Stimulated activated CD8-positive, alpha-beta memory T cell treated with anti-CD3 and anti-CD28 coated beads, Interleukin-15, amount 100 ng/mL, for 48 hours (primary cell): ENCODE measurements at places on chromosomes 1 and 21.

- no peak for DNase-seq
Measured at GRCh38 chr1:67441739-67442281, 11.6 kb upstream of the SERBP1 start.

DNA sequence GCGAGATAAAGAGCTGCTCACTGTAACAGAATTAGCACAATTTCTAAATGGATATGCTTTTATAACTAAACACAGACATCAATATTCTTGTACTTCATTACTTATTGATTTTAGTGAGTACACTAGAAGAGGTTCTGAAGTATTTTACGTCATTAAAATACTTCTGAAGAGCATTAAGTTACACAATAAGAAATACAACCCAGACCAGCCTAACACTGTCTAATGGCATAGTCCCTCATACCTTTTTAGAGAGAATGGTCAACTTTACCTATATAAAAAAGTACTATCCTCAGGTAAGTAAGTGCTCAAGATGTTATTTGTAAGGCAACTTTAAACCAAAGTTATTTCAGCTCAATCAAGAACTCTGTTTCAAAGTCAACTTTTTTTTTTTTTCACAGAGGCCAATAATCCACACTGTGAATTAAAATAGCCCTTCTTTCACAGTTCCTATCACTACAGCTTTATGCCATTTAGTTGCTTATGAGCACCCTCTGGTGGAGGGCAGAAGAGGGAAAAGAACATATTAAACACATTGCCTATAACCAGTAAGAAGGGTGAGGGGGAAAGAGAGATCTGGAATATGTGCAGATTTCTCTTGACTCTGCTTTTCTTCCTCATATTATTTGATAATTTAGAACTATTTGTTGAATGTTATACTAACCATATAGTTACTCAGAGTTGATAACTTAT, 182.1 kb upstream of the DMRTA2 start:
- no peak for DNase-seq

DNA sequence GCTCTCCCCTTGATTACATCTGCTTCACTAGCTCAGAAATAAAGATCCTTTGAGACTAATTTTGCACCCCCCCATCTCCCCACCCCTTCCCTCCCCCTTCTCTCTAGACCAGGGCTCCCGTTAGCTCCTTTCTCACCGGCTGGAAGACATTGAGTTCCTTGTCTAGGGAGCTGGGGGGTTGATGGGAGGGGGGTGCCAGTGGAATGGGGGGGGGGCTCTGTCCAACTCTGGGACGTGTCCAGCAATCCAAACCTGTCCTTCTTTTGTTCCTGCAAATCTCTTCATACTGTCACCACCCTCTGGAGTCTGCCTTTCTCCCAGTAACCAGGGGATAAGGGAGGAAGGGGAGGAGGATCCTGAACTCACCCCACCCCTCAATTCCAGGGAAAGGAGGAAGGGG, 61.9 kb downstream of the RHBG start:
- DNase-seq, result no peak

- DNase-seq, result no peak
Measured at GRCh38 chr1:97524211-97524610, 396.6 kb downstream of the DPYD start.

DNA sequence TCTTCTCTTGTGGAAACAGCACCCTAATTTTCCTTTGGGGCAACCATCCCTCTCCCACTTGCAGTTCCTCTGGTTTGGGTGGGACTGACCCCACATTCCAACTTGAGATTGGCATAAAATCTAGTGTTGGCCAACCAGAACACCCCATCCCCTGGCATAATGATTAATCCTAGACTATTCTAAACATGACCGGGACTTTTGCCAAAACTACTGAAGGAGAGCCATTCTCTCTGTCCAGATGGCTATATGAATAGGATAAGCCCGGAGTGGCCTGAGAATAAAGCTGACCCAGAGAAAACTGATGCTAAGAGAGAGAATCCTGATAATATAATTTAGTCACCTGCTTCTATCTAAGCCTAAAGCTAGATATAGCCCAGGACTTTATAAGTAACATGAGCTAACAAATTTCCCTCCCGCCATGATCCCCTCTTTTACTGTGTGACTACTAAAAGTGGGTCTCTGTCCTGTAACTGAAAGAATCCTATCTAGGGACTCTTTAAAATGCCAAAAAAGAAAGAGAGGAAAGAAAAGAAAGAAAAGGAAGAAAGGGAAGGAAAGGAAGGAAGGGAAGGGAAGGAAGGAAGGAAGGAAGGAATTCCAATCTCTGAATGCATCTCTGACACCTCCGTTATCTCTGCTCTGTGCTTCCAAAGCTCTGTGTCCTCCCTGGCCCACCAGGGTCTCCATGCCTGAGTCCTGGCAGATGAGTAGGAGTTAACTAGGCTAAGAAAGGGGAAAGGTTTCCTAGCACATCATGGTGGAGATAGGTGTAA, 28.0 kb upstream of the NRDC start:
- no peak for DNase-seq
